Putamen (tissue), 1 donor: ENCODE measurements at places on chromosomes 11 and 22.

GRCh38 chr22:27867953-27868731 is 50.9 kb downstream of the PITPNB start:
- DNase-seq: no peak

GRCh38 chr11:119728211-119728626 is 781 bp downstream of the NECTIN1 start:
- DNase-seq: no peak

- no peak for DNase-seq
Measured at GRCh38 chr22:40116496-40117200, 61.1 kb upstream of the TNRC6B start.

DNA sequence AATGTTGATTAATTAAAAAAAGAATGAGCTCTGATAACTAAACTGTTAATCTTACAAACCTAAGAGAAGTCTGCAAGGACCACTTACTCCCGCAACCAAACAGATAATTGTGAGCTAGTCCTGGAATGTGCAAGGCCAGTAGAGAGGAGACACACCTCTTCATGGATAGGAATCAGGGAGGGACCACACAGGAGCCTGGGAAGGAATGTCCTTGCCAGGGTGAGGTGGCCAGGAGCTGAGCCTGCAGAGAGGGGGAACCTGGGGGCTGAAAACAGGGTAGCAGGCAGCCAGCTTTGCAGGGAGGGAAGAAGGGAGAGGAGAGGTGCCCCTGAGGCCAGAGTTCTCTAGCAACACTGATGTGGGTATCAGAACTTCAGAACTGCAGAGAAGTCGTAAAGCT is 9.4 kb upstream of the NLRP10 start:
- no peak for DNase-seq

- DNase-seq: no peak
Measured at GRCh38 chr22:28217277-28217676, 298.2 kb upstream of the PITPNB start.
